ENCODE measurements at places on chromosomes 4 and X.

GRCh38 chr4:76688619-76689144 lies 209.3 kb downstream of the SOWAHB start:
- DNase-seq, result peak; percentile 23

GRCh38 chrX:13177921-13178566 lies 133.6 kb upstream of the FAM9C start:
- no peak for DNase-seq

DNA sequence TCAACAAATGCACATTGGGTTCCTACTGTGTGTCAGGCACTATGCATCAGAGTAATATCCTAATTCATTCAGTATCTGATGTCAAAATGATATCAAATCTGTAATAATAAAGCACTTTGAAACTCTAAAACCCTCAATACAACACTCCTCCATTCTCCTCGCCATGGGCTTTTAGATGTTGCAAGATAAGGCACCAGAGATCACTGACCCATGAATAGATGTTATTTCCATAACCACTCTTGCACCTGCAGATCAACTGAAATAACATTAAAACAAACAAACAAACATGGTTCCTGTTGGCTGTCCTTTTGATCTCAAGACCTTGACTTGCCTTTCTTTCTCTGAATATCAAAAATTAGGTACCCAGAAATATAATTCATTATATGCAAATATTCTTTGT lies 100.2 kb downstream of the MAB21L2 start:
- DNase-seq, result peak; percentile 50

- no peak for DNase-seq
Observed at GRCh38 chr4:105236202-105236915, 89.7 kb downstream of the TET2 start.

DNA sequence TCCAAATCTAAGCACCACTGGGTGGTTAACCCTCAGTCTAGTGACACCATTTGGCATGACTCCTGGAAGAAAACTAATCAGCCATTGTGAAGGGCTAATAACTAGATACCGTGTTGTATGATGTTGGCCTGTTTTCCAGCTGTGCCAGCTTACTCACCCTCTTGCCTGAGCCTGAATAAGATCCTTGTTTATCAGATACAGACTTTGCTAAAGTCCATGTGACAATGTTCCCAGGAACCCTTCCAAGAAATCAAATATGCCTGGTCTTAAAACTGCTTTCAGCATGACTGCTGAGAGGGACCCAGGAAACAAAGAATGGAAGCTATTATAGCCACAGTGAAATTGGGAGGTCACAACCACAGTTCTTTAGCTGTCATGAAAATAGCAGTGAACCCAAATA lies 640.8 kb upstream of the INTU start:
- DNase-seq, result no peak

DNA sequence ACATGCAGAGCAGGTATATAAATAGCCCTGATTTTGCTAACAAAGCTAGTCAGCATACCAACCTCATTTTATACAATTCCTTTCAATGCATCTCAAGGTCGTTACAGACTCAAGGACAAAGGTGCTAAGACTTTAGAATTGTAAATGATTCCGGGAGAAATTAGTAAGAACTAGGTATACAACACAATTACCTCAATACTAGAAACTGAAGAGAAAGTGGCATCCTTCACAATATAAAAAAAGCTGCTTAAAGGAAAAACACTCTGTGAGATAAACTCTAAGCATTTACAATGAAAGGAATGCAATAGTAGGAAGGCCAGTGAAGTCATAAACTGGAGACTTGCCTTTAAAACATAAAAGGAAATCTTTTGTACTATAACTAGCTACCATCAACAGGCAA lies 11.9 kb downstream of the TNMD start:
- DNase-seq, result no peak

GRCh38 chrX:152822383-152823086 lies 8.0 kb downstream of the CETN2 start:
- no peak for DNase-seq

DNA sequence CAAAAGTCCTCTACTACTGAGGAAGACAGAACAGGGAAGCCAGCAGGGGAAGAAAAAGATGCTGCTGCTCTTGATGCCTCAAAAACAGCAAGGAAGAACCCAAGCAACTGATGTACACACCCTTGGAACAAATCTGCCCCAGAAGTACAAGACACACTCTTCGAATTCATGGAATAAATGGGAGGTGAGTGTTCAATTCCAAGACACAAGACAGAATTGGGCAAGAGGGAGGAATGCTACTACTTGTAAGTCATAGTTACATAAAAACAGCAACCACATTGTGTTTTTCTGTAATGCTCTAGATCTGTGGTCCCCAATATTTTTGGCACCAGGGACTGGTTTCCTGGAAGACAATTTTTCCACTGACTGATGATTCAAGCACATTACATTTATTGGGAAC lies 58.0 kb upstream of the H2AZ1 start:
- no peak for DNase-seq

DNA sequence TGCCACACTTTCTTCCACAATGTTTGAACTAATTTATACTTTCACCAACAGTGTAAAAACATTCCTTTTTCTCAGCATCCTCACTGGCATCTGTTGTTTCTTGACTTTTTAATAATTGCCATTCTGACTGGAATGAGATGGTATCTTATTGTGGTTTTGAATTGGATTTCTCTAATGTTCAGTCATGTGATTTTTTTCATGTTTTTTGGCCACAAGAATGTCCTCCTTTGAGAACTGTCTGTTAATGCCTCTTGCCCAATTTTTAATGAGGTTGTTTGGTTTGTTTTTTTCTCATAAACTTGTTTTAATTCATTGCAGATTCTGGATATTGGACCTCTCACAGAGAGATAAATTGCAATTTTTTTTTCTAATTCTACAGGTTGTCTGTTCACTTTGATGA lies 1195.2 kb downstream of the TECRL start:
- DNase-seq, result no peak

DNA sequence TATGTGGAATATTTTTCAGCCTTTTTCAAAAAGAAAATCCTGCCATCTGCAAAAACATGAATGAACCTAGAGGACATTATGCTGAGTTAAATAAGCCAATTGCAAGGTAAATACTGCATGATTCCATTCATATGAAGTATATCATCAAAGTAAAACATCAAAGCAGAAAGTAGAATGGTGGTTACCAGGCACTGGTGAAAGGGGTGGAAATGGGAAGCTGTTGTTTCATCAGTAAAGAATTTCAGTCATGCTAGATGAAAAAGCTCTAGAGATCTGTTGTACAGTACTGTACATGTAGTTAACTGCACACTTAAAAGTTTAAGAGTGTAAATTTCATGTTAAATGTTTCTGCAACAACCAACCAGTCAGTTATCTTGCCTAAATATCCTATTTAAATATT lies 196.8 kb upstream of the ADGRL3 start:
- DNase-seq, result no peak

- DNase-seq, result no peak
Observed at GRCh38 chr4:97432551-97432950, 710.7 kb downstream of the STPG2 start.

DNA sequence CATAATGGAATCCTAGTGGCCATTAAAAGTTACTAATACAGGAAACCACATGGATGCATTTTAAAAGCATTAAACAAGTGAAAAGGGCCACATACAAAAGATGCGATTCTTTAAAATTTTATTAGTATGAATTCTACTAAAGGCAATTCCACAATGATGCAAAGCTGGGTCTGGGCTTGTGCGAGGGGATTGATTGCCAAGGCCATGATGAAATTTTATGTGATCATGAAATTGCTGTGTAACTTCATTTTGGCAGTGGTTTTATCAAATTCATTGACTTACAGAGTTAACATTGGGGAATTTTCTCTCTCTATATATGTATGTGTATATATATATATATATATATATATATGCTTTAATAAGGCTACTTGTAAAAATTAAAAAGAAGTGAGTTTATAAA lies 1142.5 kb upstream of the IGFBP7 start:
- DNase-seq, result no peak

DNA sequence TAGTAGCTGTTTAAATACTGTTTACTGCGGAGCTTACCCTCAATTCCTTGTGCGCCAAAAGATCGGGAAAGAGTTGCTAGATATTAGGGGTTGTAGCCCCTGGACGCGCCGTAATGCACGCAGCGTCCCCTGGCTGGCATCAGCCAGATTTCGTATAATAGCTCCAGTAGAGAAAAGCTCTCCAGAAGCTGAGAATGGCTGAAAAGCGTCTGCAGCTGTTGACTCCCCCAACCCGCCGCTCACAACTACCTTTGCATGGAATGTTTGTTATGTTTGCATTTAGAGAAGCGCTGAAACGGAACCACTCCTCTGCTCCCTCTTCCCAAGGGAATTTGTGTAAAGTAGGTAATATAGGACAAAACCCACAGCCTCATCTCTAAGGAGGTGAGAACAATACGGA lies 3.7 kb downstream of the DOCK11 start:
- no peak for DNase-seq

DNA sequence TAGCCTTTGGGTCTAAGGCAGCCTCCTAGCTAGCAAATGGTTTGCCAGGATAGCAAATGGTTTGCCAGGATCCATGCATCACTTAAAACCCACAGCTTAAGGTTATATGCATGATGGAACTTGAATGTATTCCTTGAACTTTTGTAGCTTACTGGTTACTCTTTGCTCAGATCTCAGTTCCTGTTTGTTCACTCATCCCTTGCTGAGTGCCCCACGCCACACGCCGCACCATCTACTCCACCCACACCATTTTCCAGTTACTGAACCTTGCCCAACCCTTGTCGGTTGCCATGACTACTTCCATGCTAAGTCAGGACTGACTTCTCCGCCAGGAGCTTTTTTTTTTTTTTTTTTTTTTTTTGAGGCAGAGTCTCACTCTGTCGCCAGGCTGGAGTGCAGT lies 29.5 kb upstream of the XIAP start:
- DNase-seq, result no peak

GRCh38 chrX:74911494-74911893 lies 13.8 kb downstream of the NEXMIF start:
- DNase-seq, result no peak

DNA sequence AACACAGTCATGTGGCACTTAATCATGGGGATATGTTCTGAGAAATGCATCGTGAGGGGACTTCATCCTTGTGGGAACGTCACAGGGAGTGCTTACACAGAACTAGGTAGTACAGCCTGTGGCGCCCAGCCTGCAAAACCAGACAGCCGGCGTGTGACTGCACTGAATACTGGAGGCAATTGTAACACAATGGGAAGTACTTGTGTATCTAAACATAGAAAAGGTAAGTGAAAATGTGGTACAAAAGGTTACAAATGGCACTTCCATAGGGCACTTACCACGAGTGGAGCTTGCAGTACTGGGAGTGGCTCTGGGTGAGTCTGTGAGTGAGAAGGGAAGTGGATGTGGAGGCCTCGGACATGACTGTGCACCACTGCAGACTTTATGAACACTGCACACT lies 5.2 kb downstream of the TLR3 start:
- no peak for DNase-seq

- DNase-seq, result no peak
Observed at GRCh38 chr4:67366311-67366861, 178.9 kb downstream of the CENPC start.

- DNase-seq, result no peak
Observed at GRCh38 chrX:136747003-136747986, 33.4 kb downstream of the ARHGEF6 start.

- DNase-seq, result no peak
Observed at GRCh38 chr4:69832326-69833030, 27.5 kb downstream of the SULT1E1 start.

DNA sequence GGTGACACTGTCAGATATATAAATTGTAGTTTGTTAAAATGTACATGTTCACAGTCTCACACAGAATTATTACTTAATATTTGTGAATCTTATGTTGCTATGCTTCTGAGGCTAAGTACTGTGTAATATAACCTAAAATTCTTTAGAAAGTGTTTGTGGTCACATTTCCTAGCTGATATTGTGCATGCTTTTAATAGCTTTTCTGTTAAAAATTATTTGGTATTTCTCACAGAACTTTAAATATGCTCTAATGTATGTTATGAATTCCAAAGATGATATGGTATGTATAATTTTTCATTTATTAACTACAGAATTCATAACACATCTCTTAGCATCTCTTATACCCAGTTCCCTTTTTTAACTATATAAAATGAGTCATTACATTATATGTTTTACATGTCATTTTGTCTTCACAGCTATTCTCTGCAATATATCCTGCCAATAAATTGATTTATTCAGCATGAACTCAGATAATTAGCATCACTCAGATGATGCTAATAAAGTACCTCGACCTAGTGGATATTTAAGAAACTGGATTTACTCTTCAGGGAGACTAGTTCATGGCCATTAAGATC lies 9.3 kb downstream of the PTPN13 start:
- DNase-seq, result no peak
